ENCODE measurements at places on chromosomes 13 and 19. TPM values are rescaled to one million over a fixed set of nuclear protein-coding genes. Genes with fewer than 3 reads are reported as not detected.

The ZNF792 gene
- total RNA-seq: 3.8 TPM

The LGALS4 gene
- not detected for total RNA-seq

The FCER2 gene
- total RNA-seq: not detected

The CPB2 gene
- total RNA-seq: not detected

The ZNF814 gene
- total RNA-seq: 4.5 TPM
